NCI-H1105 treated with DMSO at 0.1 percent for 48 hours (cell line): ENCODE measurements at places on chromosomes 6 and 20.

DNA sequence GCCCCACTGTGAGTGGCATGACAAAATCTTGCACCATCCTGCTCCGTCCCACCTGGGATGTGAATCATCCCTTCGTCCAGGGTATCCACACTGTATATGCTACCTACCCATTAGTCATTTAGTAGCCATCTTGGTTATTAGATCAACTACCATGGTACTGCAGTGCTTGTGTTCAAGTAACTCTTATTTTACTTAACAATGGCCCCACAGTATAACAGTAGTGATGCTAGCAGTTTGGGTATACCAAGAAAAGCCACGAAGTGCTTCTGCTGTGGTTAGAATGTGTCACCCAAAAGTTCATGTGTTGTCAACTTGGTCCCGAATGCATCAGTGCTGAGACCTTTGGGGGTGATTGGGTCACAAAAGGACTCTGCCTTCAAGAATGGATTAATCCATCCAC is 11.7 kb downstream of the OSER1 start:
- no peak for DNase-seq

DNA sequence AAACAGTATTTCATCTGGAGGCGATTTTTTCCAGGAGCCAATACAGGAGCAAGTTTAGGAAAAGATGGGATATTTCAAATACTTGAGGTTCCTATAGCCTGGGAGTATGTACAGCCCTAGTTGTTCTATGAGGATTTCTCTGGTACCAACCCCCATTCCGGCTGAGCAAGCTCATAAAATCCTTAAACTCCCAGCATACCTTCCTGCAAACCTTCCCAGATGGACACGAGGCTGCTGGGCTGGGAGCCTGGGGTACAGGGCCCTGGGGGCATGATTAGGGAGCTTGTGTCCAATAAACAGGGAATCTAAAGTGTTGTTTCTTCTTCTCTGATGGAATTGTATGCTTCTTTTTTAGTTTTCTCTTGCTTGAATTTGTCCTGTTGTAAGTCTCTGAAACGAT is 1.5 kb downstream of the PRRC2A start:
- DNase-seq, result no peak

- DNase-seq, result no peak
These were observed 519 bp downstream of the CBLN4 start for GRCh38 chr20:56004611-56005388.

DNA sequence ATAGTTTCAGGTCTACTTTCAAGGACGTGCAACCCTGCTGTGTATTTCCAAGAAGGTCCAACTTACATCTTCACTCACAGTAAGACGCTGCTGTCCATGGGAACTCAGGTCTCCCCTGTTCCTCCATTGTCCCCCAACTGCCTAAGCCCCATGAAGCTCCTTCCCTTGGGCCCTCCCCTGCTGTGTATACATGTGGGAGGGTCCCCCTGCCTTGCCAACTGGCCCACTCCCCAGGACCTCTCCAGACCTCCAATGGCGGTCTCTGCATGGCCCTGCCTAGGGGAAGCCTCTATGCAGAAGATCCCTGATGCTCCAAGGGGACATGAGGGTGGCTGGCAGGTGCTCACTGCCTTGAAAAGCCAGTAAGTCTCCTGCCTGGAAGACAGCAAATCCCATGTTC is 186.7 kb upstream of the CST7 start:
- no peak for DNase-seq

- DNase-seq, result no peak
These were observed 25.2 kb upstream of the MYLIP start for GRCh38 chr6:16103722-16104121.

DNA sequence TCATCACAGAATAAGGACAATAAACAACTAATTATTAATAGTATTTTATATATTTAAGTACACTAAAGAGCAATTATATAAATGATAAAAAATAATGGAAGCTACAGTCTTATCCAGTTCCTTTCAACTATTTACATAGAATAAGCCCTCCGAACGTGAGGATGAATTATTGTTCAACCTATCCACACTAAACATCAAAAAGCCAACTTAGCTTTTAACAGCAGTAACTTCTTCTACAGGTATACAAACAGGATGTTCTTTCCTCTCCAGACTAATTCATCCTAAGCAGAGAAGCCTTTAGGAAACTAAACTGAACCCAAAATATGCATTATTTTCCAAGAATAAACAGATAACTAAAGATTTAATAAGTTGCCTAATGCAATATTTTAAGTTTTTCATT is 2.3 kb downstream of the FKBP5 start:
- no peak for DNase-seq

DNA sequence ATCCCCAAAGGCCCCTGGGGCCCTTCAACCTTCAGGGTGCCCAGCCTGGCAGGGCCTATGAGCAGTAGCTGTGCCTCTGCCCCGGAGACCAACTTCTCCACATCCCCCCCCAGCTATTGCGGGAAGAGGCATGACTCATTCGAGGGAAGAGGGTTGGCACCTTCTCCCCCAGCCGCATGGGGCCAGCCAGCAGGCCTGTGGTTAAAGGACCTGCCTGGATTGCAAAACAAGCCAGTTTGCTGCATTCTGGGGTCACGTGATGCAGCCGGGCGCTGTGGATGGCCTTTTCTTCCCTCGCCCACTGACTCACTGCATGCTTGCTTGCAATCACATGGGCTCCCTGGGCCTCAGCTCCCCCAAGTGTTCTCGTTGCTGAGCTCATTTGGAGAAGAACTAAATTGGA is 182.5 kb downstream of the MAFB start:
- DNase-seq, result no peak

GRCh38 chr20:6705106-6705766 is 62.2 kb upstream of the BMP2 start:
- DNase-seq, result no peak

GRCh38 chr20:62822788-62823651 is 6.2 kb downstream of the COL9A3 start:
- DNase-seq, result peak; percentile 15

DNA sequence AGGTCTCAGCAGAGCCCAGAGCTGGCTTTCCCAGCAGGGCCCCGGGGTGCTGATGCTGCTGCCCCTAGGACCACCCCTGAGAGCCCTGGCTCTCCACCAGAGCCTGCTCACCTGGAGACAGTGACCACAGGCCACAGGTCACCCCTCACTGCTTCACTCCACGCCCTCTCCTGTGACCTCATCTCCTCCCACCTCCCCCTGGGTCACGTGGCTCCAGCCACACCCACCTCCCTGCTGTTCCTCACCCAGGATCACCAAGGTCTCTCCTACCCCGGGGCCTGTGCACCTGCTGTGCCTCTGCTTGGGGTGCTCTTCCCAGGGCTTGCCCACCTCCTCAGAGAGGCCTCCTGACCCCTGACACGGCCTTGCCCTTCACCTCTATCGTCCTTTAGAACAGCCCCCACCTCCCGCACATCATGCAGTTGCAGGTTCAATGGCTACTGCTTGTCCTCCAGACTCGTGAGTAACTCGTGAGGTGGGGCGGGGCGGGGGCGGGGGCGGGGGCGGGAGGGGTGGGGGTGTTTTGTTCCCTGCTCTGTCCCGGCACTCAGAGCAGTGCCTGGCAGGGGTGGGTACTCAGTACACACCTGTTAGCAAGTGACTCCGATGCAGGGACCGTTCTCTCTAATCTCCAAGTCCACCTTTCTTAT is 468.0 kb downstream of the PREX1 start:
- DNase-seq, result no peak
